ENCODE measurements at places on chromosomes 6 and 20.

- DNase-seq: no peak
Measured at GRCh38 chr20:42173440-42173839, 555.3 kb upstream of the CHD6 start.

GRCh38 chr20:41746635-41747034, 128.5 kb upstream of the CHD6 start:
- DNase-seq: no peak

DNA sequence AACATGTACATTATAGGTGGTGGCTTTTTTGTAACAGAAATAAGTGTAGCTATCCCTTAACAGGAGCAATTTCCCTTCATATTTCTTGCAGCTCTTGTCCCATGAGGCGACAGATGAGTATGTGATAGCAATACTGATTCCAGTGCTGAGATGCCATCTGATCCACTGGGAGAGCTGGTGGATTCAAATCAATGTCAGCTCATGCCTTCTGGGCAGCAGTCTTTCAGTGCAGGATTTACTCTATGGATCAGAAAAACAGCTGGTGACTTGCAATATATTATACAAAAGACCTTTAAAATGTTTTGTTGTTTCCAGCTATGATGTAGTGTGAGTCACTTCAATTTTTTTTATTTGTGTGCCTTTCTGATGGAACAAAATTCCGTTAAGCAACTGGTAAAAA, 259.9 kb upstream of the SASH1 start:
- DNase-seq: no peak

DNA sequence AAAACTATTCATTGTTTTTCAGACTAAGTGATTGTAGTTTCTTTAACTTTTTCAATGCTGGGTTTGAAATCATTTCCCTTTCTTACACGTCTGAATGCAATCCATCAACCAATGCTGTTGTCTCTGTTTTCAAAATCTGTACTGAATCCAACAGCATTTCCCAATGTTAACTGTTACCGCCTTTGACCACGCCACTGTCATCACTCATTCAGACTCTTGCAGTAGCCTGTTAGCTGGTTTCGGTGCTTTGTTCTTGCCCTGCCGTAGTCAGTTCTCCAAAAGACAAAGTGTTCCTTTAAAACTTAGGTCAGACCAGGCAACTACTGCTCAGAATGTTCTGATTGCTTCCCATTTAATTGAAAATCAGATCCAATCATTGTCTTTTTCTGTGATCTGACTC, 131.3 kb downstream of the PLCB4 start:
- no peak for DNase-seq

GRCh38 chr6:22079783-22080182, 217.1 kb downstream of the PRL start:
- DNase-seq: no peak

GRCh38 chr6:122798099-122798641, 9.1 kb downstream of the SMPDL3A start:
- no peak for DNase-seq

DNA sequence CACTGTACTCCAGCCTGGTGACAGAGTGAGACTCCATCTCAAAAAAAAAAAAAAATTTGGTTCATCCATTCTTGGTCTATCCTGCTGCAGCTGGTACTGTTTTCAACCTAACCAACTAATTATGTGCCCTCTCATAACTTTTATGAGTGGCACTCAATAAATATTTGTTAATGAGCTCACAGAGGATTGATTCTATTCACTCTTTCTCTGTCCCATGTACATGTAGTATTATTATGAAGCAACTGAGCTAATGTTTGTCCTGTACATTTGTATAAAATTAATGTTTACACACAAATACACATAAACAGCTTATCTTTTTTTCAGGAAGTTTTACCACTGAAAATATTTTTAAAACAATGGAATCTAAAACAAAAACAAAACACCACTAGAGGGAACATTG, 10.1 kb downstream of the RIPOR2 start:
- DNase-seq: no peak

DNA sequence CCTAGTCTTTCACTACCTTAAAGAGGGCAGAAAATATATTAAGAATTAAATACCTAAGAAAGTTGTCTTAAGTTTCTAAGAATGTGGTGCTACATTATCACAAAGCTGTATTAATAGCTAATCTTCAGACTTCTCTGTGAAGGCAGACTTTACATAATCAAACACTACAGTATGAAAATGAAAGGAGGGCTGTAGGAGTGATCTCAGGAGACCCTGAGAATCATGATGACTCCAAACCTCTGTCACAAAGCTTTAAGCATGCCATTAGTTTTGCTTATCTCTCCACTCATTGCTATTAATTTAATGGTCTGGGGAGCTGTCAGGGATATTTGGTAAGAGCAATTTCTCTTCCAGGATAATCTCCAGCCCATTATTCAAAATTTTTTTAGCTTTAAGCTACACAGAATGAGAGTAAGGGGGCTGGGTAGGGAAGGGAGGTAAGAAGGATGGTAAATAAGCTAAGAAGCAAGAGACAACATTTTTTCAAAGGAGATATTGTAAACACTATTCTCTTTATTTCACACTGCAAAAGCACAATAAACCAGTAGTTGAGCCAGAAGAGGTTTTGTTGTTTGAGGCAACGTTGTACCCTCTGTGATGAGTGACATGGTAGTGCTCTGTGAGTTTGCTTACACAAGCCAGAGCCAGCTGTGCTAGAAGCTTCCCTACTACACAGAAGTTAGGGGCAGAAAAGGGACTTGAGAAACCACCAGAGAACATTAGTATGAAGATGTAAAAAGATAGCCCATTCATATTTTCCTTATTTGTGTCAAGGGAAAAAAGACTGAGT, 258.8 kb downstream of the GMDS start:
- no peak for DNase-seq

- no peak for DNase-seq
Measured at GRCh38 chr6:153872946-153873345, 166.1 kb upstream of the OPRM1 start.

GRCh38 chr20:37341632-37342031, 4.3 kb upstream of the SRC start:
- DNase-seq: no peak

- DNase-seq: no peak
Measured at GRCh38 chr6:99563056-99563723, 5.3 kb downstream of the CCNC start.

- DNase-seq: no peak
Measured at GRCh38 chr6:163026893-163027292, 299.1 kb downstream of the PACRG start.

DNA sequence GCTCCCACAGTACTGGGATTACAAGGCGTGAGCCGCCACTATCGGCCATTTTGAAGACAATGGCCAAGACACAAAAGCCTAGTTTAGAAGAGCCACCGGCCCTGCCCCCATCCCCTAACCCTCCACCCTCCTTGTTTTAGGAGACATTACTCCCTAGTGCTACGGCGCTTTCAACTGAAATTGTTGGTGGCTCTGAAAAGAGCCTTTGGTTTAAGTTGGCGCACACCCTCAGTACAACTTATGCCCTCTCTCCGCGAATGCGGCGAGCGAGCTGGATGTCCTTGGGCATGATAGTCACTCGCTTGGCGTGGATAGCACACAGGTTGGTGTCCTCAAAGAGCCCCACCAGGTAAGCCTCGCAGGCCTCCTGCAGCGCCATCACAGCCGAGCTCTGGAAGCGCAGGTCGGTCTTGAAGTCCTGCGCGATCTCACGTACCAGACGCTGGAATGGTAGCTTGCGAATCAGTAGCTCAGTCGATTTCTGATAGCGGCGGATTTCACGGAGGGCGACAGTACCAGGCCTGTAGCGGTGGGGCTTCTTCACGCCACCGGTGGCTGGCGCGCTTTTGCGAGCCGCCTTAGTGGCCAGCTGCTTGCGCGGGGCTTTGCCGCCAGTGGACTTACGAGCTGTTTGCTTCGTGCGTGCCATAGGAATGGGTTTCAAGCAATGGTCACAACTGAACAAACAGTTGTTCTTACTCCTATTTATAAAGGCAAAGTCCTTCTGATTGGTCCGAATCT, 114.9 kb upstream of the BTN3A2 start:
- peak; percentile 87 for DNase-seq

DNA sequence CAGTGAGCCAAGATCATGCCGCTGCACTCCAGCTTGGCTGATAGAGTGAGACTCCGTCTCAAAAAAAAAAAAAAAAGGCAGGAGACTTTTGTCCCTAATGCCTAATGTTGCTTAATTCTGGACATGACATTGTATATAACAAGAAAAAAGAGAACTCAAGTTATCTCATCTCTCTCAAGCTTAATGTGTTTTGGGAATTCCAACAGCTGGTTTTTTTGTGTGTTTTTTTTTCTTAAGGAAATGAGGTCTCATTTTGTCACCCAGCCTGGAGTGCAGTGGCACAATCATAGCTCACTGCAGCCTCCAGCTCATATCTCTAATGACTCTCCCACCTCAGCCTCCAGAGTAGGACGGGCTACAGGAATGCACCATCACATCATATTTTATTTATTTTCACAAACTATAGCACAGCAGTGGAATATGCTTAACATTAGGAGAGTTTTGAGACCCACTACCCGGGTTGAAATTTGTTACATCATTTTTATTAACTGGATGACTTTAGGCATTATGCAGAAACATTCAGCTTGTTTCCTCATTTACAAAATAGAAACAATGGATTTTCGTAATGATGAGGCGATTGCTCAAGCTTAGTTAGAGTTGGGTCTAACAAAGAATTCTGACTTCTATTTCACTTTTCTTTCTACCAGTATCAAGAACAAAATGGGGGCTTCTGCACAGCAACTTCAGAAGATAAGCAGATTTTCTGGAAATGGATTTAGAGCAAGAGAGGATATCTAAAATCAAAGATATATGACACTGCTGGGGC, 104.1 kb upstream of the BTN3A2 start:
- DNase-seq: no peak

DNA sequence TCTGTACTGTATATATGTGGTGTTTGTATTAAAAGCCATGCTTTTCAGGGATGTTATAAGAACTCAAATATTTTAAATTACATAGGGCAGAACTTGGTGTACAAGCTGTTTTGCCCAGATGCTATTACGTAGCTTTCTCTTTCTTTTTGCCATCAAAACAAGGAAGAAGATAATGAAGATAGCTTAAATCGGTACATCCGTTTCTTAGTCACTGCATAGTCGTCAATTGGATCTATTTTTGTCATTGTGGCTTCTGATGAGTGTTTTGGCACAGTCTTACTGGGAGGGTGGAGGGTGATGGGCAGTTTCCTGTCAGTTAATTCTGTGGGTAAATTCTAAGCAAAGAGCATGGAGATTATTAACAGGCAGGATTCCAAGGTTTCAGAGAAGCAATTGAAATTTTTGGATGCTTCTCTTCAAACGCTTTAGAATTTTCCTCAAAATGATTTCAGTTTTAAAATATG, 649.1 kb upstream of the GJE1 start:
- no peak for DNase-seq

DNA sequence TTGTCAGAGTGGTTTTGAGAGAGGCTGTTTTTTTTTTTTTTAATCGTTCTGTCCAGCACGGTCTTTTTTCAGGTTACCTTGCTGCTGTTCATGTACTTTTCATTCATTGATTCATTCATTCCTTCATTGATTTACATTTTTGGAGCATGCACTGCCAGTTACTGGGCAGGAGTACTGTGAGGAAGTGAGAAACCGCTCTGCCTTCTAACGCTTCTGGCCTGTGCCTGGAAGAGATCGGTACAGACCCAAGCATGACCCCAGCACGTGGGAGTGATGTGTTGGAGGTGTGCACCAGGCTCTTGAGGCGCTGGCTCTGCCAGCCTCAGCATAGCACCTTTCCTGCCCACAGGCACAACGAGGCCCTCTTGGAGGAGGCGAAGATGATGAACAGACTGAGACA, 9.1 kb downstream of the RIPK1 start:
- no peak for DNase-seq

GRCh38 chr20:43969501-43970182, 55.0 kb downstream of the TOX2 start:
- DNase-seq: no peak

GRCh38 chr6:132708771-132709170, 5.1 kb downstream of the VNN1 start:
- DNase-seq: no peak

DNA sequence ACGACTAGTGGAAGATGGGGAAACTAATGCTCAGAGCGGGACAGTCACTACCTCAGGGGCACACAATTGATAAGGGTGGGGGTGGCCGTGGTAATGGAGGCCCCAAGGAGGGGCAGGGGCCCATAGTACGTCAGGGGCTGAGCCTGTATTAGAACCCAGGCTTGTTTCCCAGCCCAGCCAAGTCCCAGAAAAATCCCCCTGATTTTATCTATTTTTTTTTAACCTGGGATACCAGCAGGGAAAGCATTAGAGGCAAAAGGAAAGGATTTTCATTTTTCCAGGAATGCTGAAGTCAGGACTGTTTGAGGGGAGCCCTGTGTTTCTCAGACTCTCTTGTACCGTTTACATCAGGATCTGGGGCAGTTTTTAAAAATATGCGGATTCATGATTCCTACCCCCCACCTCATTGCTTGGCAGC, 382 bp downstream of the MYH7B start:
- DNase-seq: no peak

DNA sequence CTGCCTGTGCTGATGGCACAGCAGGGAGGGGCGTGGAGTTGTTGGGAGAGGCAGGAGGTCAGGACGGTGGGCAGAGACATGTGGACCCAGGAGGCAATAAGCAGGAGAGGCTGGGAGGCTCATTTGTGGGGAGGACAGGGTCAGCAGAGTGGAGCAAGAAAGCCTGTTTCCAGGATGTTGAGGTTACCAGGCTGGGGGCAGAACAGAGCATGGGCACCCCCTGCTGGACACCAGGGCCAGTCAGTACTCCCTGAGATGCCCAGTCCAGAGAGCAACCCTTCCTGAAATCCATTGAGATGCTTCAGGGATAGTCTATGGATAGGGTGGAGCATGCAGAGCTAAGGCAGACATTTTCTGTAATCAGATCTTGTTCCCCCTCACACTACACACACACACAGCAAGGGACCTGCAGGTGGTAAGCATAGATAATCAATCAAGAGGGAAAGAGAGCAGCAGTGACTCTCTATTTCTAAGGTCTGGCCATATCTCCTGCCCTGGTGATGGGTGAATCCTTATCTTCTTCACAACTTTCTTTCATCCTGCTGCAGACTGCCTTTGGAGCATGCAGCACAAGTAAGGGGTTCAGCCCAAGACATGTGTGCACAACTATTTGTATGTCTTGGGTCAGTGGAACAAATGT, 41.7 kb downstream of the MOCS1 start:
- no peak for DNase-seq

- no peak for DNase-seq
Measured at GRCh38 chr6:163720005-163720404, 305.5 kb downstream of the QKI start.

DNA sequence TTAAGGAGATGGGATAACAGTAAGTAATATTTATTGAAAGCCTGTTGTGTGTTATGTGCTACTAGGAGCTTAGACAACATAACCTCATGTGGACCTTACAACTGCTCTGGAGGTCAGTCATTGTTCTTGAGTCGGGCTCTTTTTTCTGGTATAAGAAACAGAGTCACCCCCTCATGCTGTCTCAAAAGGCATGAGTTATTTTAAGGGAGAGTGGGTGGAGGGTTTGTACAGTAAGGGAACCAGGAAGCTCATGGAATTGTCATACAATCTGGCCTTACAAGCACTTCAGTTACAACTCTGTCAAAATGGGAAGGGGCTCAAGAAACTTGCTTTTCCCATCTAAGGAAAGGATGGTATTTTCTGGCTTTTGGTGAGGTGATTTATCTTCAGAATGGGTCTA, 16.5 kb upstream of the DSE start:
- no peak for DNase-seq

Data from activated CD8-positive, alpha-beta memory T cell treated with anti-CD3 and anti-CD28 coated beads, Interleukin-2, amount 50 U/mL, for 48 hours (primary cell).